Panc1 (cell line): ENCODE measurements at places on chromosomes 7 and 10.
A peak's percentile ranks its signal among the peaks of the same experiment; 100 is the strongest.

DNA sequence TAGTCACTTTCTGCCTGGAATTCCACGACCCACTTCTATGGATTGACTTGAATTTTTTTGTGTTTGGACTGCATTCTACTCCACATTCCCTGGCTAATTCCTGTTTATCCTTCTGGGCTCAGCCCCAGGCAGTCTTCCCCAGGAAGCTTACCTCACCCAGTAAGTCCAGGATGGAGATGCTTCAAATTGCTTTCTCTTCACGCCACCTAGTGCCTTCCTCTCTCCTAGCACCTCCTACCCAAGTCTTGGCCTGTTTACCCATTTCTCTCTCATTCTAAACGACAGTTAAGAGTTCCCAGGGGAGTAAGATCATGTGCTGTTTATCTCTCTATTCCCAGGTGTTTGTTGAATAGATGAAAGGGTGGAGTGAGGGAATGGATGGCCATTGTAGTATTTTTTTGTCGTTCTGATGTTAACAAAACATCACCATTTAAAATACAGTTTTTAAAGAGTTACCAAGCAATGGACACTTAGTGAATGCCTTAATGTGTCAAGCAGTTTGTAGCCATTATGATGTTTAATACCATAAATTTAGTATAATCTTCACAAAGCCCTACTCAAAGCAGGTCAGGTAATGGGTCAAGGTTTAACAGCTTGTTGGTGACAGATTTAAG, 45.5 kb upstream of the TARP start:
- peak; percentile 70 for DNase-seq

GRCh38 chr7:66069732-66070131, 5.9 kb upstream of the ASL start:
- DNase-seq = no peak

DNA sequence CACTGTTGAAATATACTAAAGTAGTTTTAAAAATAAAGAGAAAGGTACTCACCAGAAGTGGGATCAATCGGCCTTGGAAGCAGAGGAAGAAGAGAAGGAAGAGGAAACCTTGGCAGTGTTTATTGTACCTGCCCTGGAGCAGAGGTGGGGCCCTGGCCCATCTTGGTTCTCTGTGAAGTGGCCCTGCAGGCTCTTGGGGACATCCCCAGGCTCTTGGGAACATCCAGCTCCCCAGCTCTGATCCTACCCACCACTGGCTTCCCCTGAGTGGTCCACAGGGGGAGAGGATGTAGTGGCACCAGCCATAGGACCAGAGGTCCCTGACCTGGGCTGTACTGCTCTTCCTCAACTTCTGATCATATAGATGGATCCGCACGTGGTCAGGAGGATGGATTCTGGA, 22.3 kb upstream of the RET start:
- no peak for DNase-seq

GRCh38 chr10:130020651-130021382, 56.7 kb upstream of the EBF3 start:
- DNase-seq = no peak

- peak; percentile 65 for DNase-seq
These were observed 164.0 kb downstream of the FANK1 start for GRCh38 chr10:126060261-126060931.

GRCh38 chr7:99010281-99010680, 131.9 kb downstream of the TRRAP start:
- DNase-seq = no peak

GRCh38 chr10:70296406-70296899, 12.6 kb upstream of the NPFFR1 start:
- DNase-seq = peak; percentile 50
